SJCRH30 (cell line): ENCODE measurements at places on chromosomes 7 and 10.

- DNase-seq = peak; percentile 49
Measured at GRCh38 chr7:151012911-151013347, 11.4 kb downstream of the ATG9B start.

DNA sequence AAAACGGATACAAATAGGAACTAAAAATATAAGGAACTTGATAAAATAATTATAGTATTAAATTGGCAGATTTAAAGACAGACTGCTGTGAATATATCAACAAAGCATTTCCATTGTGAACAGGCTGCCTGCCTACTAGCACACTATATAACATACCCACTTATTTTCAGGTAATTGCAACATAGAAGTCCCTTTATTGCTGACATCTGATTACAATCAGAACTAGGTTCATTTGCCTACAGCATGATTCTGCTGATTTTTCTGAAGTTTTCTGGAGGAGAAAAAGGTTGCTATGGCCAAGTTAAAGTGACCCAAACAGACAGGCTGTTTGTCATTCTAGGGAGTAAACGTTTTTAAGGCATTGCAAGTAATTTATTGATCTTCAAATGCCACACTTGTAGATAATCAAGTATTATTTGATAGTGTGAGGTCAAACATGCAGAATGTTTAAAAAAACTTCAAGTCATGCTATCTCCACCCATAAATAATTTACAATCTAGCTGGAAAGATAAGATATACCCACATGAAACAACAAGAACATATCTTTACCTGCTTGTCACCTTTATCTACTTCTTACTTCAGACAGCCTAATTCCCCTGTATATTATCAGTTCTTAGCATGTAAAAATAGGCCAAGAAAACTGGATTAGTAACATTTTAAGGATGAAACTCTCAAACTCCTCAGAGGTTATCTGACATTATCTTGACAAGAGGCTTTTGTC is 40.5 kb downstream of the MTPN start:
- no peak for DNase-seq

DNA sequence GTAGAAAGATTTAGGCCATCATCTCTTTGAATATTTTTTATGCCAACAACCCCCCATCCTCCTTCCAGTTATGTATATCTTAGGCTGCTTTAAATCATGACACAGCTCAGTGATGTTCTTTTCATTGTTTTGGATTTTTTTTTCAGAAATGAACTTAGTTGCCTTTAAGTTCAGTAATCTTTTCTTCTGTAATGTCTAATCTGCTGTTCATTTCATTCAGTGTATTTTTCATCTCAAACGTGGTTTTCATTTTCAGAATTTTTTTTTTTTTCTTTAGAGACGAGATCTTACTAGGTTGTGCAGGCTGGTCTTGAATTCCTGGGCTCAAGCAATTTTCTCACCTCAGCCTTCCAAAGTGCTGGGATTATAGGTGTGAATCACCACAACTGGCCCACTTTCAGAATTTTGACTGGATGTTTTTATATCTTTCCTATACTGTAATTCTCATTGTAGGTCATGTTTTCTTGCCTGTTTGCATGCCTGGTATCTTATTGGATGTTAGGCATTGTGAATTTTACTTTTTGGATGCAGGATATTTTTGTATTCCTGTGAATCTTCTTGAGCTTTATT is 8.1 kb downstream of the ZNF487 start:
- DNase-seq = no peak

GRCh38 chr10:21292763-21293517 is 232.5 kb downstream of the SKIDA1 start:
- peak; percentile 78 for DNase-seq

- no peak for DNase-seq
Measured at GRCh38 chr7:140261522-140261921, 84.7 kb upstream of the KDM7A start.

DNA sequence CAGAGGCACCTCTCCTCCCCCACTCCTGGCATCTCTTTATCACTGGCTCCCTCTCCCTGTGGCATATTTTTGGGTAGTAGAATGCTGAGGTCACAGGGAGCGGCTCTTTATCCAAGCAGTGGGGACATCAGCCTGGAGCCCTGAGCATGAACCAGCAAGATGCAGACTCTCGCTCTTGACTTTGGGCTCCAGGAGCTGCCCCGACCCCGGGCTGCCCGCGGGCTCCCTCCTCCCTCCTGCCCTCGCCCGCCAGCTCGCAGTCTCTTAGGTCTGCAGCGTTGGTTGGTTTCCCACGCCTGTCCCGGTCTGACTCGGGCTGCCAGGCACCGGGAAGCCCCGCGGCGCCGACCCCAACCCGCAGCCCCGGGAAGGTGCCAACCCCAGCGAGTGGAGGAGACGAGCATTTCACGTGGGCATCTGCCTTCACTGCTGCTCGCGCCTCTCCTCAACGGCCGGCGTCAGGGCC is 1.3 kb downstream of the INSYN2A start:
- no peak for DNase-seq

DNA sequence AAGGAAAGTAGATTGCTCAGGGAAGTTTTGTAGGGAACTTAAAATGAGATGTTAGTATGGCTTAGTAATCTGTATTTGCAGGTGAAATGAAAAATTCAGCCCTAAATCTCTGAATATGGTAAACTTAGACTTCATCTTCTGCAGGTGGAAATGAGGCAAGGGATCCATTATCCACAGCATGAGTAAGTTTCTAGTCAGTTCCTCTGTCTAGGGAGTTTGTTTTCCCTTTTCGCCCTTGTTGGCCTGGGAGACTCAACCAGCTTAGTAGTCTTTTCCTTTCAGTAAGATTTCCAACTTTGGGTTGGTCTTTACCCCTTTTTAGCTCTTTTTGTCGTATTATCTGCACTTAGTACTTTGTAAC is 65.6 kb downstream of the ZEB1 start:
- no peak for DNase-seq

DNA sequence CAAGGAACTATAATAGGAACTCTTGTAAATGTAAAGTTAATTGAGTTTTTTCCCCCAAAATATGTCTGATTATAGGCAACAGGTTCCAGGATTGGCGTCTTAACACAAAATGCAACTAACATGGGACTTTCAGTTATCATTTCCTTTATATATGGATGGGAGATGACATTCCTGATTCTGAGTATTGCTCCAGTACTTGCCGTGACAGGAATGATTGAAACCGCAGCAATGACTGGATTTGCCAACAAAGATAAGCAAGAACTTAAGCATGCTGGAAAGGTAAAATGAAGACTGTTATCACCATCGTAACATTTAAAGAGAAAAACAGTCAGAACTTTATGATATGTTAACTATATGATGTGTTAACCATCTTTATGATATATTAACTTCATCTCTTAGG is 63.7 kb downstream of the SP8 start:
- no peak for DNase-seq

- DNase-seq = no peak
Measured at GRCh38 chr7:2006231-2006771, 226.4 kb downstream of the MAD1L1 start.

GRCh38 chr10:87677595-87677994 is 17.9 kb downstream of the PAPSS2 start:
- no peak for DNase-seq

- DNase-seq = no peak
Measured at GRCh38 chr10:48671914-48672595, 12.6 kb upstream of the WDFY4 start.

- no peak for DNase-seq
Measured at GRCh38 chr7:155558961-155559360, 12.6 kb upstream of the CNPY1 start.

DNA sequence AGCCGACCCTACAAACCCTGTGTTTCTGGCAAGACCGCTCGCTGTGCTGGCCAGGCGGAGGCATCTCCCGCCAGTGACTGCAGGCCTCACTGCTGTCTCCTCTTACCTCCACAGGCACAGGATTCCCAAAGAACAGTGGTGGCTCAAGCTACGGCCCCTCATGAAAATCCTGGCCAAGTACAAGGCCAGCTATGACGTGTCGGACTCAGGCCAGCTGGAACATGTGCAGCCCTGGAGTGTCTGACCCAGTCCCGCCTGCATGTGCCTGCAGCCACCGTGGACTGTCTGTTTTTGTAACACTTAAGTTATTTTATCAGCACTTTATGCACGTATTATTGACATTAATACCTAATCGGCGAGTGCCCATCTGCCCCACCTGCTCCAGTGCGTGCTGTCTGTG is 36.2 kb downstream of the PITRM1 start:
- no peak for DNase-seq

GRCh38 chr7:149529136-149529718 is 31.6 kb upstream of the ZNF746 start:
- peak; percentile 15 for DNase-seq

DNA sequence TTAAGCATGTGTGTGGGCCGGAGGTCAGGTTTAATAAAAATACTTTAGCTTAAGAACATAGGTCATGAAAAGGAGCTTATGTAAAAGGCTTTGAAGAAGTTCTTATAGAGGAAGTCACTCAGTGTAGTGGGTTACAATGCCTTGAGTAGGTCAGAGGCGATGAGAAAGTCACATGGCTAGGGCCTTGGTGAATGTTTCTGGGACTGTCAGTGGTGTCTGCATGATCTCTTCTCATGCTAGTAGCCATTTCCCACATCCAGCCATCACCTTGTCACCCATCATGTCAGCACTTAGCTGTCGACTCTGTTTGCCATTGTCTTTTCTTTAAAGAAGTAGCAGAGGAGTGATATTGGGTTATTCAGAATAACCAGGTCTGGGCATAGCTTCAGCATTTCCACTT is 236.6 kb downstream of the CDK14 start:
- no peak for DNase-seq

DNA sequence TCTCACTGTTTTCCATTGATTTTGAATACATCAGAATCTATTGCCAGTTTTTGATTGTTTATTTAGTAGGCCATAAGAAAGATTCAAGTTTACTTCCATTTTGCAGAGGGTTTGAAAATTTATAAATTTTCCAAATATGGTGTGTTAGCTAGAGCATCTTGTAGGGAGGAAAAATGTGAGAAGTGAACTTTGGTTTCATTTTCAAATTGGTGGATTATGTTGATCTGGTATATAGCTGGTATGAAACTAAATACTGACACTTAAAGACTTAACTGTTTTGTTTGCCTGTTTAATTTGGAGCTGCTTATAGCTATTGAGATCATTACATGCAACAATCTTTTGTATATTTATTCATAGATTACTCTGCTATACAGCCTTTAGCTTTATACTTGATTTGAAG is 108.1 kb downstream of the ADAM22 start:
- DNase-seq = no peak

DNA sequence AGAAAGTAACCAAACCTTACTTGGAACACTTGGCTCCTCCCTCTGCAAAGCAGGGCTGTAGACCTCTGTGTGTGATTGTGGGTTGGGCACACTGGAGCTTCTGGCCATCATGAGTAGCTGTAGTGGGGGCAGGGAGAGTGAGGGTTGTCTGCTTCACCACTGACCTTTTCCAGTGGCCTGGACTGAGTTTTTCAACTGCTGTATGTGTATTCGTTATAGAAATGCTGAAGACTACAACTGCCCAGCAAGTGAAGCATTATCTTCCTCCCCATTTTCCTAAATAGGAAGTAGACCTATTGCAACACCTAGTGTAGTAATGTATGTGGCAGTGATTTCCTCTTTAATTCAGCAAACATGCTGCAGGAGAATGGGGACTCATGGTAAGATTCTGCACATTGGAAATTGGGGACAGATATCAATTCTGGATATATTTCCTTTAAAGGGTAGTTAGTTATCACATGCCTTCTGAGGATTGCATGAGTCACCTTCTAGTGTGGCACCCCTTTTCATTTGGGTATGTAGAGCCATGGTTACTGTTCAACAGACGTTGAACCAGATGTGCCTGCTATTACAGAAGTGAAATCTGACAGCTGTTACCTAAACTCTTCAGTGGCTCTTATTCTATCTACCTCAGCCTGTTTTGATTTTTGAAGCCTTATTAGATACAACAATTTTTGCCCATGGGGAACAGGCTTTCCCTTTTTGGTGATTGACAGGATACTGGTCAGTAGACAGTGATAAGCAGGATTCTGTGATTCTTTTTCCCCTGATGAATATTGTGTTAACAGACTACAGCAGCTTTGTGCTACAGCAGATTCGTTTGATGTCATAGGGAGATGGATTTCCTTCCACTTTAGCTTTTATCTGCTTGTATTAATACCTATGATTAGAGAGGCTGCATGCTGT is 130.9 kb downstream of the SND1 start:
- DNase-seq = no peak

DNA sequence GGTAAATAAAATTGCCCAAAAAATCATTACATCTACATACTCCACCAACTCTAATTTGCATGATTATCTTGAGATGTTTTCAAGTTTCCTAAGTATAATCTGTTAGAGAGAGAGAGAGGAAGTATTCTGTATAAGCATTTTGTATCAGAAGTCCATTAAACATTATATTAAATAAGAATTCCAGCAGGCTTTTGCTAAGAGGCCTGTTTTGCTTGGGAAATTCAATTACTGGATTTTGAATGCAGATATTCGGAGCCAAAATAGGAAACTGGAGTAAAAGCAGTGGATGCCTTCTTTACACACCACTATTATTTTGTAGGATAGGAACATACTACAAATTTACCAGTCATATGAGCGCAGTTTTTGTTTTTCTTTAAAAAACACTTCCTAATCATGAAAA is 727.8 kb downstream of the CNTNAP2 start:
- DNase-seq = no peak

DNA sequence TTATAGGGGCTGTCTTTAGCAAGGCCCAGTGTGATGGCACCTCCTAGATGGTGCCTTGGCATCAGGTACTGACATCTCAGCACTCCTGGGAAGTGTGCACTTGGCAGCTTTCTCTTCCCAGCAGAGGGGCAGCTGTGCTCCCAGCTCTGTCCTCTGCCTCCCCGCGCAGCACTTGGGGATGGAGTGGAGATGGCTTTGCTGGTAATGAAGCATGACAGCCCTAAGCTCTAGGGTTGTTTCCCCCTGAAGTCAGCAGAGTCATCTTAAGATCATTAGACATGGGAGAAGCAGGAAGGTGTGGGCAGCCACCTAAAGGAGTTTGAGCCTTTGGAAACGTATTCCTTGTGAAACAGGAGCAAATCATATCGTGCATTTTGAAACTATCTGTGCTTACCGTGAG is 46.7 kb downstream of the HTRA1 start:
- no peak for DNase-seq

DNA sequence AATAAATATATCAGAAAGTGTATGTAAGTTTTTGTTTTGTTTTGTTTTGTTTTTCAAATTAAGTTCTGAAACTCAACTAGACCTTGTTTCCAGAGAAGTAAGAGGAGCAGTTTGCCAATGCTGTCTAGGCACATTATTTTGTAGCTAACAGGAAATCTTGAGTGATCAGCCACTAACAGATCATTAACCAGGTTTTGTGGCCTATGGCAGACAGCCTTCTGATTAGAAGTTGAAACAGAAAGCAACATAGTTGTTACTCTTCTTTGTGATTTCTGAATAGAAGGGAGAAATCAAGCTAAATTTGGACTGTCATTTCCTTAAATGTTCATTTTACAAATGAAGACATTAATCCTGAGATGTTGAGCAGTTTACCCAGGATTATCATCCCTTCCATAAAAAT is 142.6 kb downstream of the PLXDC2 start:
- no peak for DNase-seq
